Sciatic nerve (tissue), 2 donors: ENCODE measurements at places on chromosomes 1 and 21. TPM values are rescaled to one million over a fixed set of nuclear protein-coding genes. Genes with fewer than 3 reads are reported as not detected.

DNA sequence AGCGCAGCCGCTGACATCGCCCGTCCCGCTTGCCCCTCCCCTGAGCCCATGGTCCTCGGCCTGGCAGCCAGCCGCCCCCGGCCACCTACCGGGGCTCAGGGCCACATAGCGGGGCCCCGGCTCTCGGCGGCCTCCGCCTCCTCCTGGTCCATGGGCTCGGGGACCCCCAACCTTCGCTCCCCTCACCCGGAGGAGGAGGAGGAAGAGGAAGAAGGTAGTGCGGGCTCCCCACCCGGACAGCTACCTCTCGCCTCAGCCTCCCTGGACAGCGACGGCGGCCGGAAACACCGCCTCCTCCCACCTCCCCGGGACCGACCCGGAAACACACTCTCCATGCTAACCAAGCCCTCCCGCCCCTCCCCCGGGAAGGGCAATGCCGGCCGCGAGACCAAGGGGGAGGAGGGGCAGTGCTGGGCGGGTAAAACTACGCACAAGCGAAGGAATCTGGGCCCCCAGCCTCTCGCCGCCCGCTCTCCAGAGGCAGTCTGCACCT is at the start of gene KIAA0319L:
TSS of gene KIAA0319L (minus strand) at position 286 of the 493 bp plus-strand sequence. CDS start 2,912 bp downstream, outside the sequence.
- DNase-seq: peak; percentile 92

Gene ABCA4
- total RNA-seq: 0.40 TPM

GRCh38 chr1:247487057-247487456 is 29.2 kb upstream of the OR2B11 start:
- DNase-seq: no peak

- no peak for DNase-seq
Measured at GRCh38 chr1:186189156-186189555, 185.9 kb downstream of the TPR start.

GRCh38 chr1:181043025-181043888 is 9.5 kb downstream of the MR1 start:
- DNase-seq: no peak

GRCh38 chr1:224621813-224622682 is 5.9 kb downstream of the CNIH3 start:
- no peak for DNase-seq

Gene FCRL2
- 0.31 TPM for total RNA-seq

DNA sequence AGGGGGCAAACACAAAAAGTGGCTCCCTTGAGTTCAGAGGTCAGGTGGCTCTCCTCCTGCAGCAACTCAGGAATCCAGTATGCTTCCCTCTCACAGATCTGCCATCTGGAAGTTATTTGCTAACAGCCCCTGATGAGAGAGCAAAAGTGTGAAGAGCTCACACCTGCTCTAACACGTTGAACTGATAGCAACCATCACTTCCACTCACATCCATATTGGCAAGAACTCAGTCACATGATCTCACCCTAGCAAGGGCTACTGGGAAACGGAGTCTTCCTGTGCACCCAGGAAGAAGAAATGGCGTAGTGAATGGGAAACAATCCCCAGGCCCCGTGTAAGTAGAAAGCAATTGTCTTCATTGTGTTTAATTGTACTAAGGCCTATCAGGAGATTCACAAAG is 20.7 kb upstream of the SLC45A1 start:
- no peak for DNase-seq

- DNase-seq: no peak
Measured at GRCh38 chr1:37878071-37878470, 18.7 kb upstream of the MTF1 start.

GRCh38 chr1:22133247-22133930 is 9.5 kb downstream of the WNT4 start:
- DNase-seq: no peak

Gene CHI3L2
- 3.3 TPM for total RNA-seq
